ENCODE measurements at places on chromosomes 13 and 19.
A peak's percentile ranks its signal among the peaks of the same experiment; 100 is the strongest.

DNA sequence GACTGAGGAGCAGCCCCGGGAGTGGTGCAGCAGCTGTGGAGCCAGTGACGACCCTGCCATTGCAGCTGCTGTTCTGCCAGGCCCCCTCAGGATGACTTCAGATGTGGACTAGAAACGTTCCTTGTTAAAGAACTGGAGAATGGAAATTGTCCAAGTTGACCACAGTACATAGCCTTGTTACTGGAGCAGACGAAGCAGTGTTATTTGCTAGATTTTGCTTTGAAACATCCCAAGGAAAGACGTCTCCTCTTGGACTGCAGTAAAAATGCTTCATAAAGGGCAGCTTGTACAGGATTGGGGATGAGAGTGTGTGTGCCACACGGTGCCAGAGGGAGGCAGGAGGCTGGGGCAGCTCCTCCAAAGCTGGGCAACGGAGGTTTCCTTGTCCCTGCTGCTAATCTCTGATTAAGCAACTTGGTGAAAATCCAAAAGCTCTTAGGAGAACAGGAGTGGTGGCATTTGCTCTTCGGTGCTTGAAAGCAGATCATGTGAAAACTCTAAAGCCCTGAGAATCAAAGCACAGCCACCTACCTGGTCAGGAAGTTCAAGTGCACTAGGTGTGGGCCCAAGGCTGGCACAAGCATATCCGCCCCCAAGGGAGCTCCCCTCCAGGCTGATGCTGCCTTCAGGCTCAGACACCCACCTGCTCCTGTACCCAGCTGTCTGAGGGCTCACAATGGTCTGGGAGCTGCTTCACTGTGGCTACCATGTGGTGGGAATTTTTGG is 34.5 kb downstream of the SHISA2 start:
- no peak for DNase-seq

GRCh38 chr19:17376935-17377600 is at the start of gene PLVAP:
Gene PLVAP, minus strand, starts transcription at chr19:17377342. Its CDS starts 54 bp downstream, at chr19:17377288.
- DNase-seq, result no peak

- DNase-seq, result no peak
These were observed 276.3 kb downstream of the DACH1 start for GRCh38 chr13:71590654-71591148.

DNA sequence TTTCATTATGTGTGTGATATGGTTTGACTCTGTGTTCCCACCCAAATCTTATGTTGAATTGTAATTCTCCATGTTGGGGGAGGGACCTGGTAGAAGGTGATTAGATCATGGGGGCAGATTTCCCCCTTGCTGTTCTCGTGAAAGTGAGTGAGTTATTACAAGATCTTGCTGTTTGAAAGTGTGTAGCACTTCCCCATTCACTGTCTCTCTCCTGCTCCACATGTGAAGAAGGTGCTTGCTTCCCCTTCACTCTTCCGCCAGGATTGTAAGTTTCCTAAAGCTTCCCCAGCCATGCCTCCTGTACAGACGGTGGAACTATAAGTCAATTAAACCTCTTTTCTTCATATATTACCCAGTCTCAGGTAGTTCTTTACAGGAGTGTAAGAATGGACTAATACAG is 54.3 kb upstream of the SERTM1 start:
- DNase-seq, result no peak

- DNase-seq, result no peak
These were observed 619.6 kb downstream of the KCTD12 start for GRCh38 chr13:76266561-76266960.

DNA sequence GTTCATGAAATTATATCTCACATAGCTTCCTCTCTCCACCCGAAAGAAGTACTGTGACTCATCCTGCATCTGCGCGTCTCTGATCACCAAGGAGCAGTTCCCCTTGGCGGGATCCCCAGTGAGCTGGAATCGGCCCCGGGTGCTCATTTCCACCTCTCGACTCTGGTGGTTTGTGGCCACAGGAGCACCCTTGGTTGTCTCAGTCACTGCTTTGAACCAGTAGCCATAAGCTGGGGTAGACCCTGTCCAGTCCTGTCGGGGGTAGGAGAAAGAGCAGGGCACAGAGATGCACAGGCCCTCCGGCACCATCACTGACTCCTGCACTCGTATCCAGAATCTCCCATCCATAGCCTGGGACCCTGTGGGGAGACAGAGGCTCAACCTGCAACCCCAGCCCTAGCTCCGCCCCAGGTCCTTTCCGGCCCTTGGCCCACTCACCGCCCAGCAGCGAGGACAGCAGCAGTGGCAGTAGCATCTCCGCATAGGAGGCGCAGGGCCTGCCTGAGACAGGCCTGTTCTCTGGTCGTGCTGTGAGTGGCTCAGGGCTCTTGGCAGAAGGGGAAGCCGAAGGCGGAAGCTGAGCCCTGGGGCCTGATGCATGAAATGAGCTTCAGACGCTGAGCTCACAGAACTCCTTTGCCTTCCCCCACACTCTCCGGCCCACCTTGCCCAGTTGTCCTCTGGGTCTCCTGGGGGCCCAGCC is at the start of gene SIGLEC10:
Gene SIGLEC10, minus strand, starts transcription at position 536 of the 703 bp plus-strand sequence. Its CDS starts 61 bp downstream, at position 475.
- DNase-seq, result no peak

GRCh38 chr13:21020581-21020980 is 40.8 kb downstream of the LATS2 start:
- no peak for DNase-seq

- no peak for DNase-seq
These were observed 97.2 kb upstream of the ZNF536 start for GRCh38 chr19:30274987-30275386.

DNA sequence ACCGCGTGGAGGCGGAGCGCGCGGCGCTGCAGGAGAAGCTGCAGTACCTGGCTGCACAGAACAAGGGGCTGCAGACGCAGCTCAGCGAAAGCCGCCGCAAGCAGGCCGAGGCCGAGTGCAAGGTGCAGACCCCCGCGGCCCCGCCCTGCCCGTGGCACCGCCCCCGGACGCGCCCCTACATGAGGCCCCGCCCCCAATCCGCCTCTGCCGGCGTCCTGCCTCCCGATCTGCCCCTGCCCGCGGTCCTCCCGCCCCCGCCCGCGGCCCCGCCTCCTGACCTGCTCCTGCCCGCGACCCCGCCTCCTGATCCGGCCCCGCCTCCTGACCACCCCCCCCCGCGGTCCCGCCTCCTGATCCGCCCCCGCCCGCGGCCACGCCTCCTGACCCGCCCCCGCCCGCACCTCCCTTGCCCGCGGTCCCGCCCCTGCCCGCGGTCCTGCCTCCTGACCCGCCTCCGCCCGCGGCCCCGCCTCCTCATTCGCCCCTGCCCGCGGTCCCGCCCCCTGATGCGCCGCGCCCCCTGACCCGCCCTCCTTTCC is 11.7 kb downstream of the PRR36 start:
- DNase-seq, result peak; percentile 38

- DNase-seq, result peak; percentile 84
These were observed at the start of gene TPGS1 for GRCh38 chr19:507286-508203. Gene TPGS1, plus strand, starts transcription at chr19:507497. Its CDS starts 10 bp downstream, at chr19:507507.

GRCh38 chr19:38869836-38870607 is 8.1 kb downstream of the RINL start:
- DNase-seq, result peak; percentile 92

DNA sequence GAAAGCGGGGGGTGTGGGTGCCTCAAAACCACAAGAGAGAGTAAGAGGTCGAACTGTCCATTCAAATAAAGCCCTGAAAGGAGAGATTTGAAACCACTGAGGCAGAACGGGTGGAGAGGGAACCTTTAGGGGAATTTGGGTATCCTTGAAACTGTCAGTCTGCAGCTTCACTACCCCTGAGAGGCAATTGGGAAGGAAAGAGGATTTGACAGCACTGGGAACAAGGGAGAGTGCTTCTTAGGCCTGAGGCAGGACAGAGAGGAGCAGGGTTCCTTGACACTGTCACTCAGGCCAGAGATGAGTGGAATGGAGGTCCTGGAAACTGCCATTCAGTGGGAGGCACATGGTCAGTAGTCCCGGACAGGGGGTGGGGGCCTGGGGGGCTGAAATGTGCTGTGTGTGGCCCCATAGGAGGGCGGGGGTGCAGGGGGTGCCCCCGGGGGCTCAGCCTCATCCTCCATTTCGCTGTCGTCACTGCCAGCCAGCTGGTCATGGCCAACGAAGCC is 5.0 kb downstream of the GFY start:
- DNase-seq, result no peak

DNA sequence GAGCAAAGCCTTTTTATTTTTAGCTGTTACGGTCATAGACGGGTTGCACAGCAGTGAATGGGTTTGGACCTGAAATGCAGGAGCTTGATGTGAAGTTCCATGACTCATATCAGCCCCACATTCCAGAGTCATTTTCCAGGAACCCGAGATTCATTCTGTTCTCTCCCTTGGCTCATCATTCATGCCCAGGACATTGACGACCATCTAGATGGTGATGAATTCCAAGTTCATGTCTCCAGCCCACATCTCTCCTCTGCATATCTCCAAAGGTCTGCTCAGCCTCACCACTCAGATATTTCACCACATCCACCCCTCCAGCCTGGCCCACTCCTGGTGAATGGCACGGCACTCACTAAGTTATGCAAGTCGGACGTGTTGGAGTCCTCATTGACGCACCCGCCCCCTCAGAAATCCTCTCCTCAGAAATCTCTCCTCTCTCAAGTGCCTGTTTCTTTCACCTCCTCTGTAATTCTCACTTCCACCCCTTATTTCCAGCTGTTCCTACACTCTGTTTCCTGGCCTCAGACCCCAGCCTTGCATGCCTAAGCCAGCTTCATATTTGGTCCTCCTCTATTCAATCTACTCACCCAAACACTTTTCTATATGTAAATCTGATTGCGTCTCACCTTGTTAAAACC is 83.1 kb downstream of the ALOX5AP start:
- no peak for DNase-seq

DNA sequence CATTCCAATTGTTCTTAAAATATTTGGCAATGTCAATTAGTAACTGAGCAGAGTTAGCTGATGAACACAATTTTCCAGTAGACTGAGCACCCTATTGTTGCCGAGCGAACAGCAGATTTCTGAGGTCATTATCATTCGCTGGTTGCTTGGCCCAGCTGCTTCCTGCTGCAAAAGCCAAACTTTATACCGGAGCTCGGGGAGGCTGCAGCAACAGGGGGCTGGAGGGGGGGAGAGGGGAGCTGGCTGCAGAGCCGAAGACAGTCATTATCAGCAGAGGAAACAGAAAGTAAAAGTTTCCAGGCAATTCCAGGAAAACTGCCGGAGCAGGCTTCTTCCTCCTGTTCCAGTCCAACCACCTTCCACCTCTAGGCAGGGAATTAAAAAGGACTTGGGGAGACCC is 77.9 kb downstream of the ZNF536 start:
- no peak for DNase-seq

Data from stimulated activated CD8-positive, alpha-beta memory T cell treated with anti-CD3 and anti-CD28 coated beads, Interleukin-7, amount 100 ng/mL, for 4 hours (primary cell).